Activated CD4-positive, alpha-beta memory T cell treated with anti-CD3 and anti-CD28 coated beads, Interleukin-2, amount 10 ng/mL, durations not matched to agents 7 days and 5 days (primary cell): ENCODE measurements at places on chromosomes 16 and 17. TPM values are rescaled to one million over a fixed set of nuclear protein-coding genes. Genes with fewer than 3 reads are reported as not detected.

Gene FGF11
- total RNA-seq = 8.9 TPM

Gene RHBDL1
- total RNA-seq = 1.5 TPM

Gene TCAP
- total RNA-seq = 1.5 TPM

Gene FOXC2
- not detected for total RNA-seq

Gene SGSH
- 56.5 TPM for total RNA-seq

Gene C17orf50
- not detected for total RNA-seq

Gene CDRT15
- not detected for total RNA-seq

Gene USP31
- 5.4 TPM for total RNA-seq

Gene CCDC182
- not detected for total RNA-seq

Gene ITGB3
- total RNA-seq = 2.2 TPM

Gene SLFN14
- not detected for total RNA-seq

Gene SLC38A8
- total RNA-seq = not detected

Gene KRT16
- total RNA-seq = not detected

Gene CSH2
- not detected for total RNA-seq

Gene PLK1
- total RNA-seq = 104 TPM

Gene SLC22A31
- 0.23 TPM for total RNA-seq

Gene PARD6A
- 12.2 TPM for total RNA-seq

Gene DHRS7C
- total RNA-seq = not detected

Gene TBC1D26
- not detected for total RNA-seq

Gene GPRC5B
- total RNA-seq = 0.18 TPM

Gene ZNF771
- total RNA-seq = 4.2 TPM
